ENCODE measurements at places on chromosomes 12 and 14.

GRCh38 chr12:39989501-39989900, 116.4 kb downstream of the SLC2A13 start:
- DNase-seq: no peak

DNA sequence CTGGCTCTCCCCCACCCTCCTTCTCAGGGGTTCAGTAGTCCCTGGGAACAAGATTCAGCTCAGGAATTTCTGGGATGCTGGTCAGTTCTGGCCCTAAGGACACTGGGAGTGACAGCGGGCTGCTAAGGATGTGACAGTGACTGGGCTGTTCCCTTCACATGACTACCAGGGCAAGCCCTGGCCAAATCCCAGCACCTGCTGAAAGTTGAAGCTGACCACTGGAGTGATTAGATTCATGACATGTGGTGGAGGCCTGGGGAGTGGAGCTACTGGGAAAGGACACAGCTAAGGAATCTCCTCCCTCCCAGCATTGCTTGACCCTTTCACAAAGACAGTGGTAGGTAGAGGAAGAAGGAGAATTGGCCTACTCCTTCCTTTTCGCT, 204.9 kb downstream of the DAD1 start:
- no peak for DNase-seq

- DNase-seq: no peak
Observed at GRCh38 chr12:54448344-54448743, 25.1 kb downstream of the GTSF1 start.

DNA sequence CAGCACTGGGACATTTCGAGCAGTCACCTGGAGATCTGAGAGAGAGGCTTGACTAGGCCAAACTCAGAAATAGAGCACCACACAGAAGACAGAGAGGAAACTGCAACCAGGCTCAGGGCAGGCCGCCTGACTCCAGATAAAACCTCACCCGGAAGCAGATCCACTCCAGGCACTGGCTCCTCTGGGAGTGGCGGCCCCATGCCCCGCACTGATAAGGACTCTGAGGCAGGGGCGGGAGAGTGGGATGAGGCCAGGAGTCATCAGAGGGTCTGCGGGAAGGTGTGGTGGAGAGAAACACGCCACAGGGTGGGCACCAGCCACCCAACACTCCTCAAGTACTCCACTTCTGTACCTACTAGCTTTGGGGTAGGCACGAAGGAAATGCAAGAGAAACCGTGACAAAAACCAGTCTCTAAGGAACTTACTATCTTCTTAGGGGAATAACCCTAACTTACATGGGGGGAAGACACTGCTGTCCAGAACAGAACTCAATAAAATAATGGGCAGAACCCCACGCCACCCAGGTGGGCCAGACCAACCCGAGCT, 71.3 kb downstream of the CHGA start:
- no peak for DNase-seq

DNA sequence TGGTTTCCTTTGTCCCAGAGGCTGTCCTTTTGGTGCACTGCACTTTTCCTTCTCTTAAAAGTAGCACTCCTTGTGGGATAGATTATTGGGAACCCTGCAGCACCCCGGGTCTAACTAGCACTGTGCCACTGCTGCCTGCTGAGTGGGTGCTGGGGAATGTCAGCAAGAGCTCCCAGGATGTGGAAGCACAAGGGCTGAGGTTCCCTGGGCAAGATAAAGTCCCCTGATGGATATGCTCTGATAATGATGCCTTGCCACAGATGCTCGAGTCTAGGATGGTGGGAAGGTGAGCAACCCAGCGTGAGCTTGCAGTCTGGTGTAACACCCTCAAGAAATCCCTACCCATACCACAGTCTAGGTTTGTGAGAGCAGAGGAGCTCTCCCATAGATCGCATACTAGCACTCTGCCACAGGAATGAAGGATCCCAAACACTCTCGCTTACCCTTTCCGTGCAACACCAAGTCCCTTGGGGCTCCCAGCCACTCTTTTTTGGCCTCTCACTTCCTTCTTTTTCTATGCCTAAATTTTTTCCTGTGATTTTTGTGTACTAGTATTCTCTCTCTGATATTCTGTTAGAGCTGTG, 32.6 kb downstream of the USP15 start:
- no peak for DNase-seq

DNA sequence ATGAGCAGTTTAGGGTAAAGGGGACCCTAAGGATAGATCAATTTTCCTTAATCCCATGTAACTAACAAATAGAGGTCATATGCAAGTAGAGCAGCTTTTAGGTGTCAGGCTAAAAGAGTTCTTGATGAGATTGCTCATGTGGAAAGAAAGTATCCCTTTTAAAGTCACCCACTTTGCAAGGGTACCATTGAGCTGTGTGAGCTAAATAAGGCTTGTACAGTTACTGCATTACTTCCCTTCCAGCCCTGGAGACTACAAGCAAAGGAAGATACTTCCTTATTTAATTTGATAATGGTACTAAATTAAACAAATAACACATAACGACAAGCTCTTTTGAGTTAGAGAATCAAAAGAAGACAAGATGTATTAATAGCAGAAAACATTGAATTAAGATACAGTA, 191.7 kb downstream of the TMX1 start:
- DNase-seq: no peak

DNA sequence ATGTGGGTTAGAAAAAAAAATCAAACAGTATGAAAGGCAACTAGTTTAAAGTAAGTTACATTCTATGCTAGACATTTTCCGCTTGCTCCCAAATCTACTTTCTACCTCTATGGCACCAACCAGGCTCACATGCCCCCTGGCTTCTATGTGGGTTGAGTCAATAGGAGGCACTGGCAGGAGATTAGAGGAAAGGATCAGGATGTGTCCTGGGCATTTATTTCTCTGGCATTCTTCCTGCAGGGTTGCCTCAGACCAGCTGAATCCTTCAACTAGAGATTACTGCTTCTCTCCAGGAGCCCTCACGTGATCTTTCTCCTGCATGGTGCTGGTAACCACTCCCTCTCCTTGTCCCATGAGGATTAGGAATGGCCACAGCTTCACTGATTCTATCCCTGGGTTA, 14.9 kb upstream of the CCDC60 start:
- no peak for DNase-seq

- DNase-seq: no peak
Observed at GRCh38 chr12:13992585-13992984, 11.2 kb upstream of the GRIN2B start.

GRCh38 chr12:90086281-90086680, 377.6 kb upstream of the ATP2B1 start:
- peak; percentile 64 for DNase-seq

DNA sequence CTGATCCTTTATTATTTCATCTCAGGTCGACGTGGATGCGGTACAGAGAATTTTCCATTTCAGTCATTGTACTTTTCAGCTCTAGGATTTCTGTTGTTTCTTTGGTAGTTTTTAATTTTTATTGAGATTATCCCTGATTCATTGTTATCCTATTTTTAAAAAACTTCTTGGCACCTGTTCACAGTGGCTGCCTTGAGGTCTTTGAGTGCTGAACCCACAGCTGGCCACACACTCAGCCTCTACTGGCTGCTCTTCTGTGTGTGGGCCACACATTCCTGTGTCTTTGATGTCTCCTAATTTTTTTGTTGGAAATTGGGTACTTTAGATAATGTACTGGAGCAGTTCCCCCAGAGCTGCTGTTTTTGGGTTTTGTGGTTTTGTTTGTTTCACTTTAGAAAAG, 37.7 kb upstream of the ASPG start:
- no peak for DNase-seq

DNA sequence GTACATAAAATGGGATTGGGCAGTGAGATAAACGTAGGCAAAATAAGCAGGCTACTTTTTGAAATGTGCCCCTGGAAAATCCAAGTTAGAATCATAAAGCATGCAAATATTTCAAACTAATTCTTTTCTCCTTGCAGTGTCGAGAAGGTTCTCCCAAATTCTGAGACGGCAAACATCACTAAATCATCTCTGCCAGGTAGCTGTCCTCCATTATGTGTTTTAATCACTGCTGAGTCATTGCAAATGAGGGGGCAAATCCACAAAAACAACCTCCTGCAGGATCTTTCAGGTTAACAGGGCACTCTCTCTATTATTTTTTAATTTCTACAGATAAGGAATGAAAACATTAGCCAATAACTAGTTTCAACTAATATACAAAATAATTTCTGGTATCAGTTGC, 63.2 kb upstream of the RIC8B start:
- DNase-seq: no peak

- DNase-seq: peak; percentile 87
Observed at GRCh38 chr14:32224737-32225377, 21.8 kb upstream of the RNU6-8 start.

DNA sequence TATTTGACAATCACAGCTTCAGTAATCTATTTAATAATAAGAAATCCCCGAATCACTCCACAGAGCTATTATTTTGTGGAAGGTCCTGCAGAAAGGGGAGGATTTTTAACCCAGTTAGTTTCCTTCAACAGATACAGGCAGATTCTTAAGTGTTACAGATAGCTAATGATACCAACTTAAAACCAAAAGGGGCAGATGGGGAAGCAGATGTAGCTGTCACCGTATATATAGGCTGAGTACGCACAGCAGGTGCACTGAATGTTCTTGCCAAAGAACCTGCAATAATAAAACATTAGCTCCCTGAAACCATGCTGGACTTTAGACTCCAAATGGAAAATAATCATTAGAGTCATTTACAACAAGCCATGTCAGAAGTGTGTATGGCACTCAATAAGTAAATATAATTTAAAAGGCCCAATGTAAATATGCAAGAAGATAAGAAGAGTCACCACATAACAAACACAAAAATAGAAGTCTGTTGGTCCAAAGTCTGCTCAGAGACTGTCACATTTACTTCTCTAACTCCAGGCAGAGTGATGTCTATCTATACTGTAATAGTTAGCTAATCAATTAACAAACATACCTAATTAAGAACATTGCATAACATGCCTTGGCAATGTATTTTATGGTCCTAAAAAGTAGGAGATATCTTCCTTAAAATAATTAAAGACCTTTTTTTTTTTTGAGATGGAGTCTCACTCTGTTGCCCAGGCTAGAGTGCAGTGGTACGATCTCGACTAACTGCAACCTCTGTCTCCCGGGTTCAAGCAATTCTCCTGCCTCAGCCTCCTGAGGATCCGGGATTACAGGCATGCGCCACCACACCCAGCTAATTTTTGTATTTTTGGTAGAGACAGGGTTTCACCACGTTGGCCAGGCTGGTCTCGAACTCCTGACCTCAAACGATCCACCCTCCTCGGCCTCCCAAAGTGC, 78.8 kb downstream of the SEC23A start:
- no peak for DNase-seq

DNA sequence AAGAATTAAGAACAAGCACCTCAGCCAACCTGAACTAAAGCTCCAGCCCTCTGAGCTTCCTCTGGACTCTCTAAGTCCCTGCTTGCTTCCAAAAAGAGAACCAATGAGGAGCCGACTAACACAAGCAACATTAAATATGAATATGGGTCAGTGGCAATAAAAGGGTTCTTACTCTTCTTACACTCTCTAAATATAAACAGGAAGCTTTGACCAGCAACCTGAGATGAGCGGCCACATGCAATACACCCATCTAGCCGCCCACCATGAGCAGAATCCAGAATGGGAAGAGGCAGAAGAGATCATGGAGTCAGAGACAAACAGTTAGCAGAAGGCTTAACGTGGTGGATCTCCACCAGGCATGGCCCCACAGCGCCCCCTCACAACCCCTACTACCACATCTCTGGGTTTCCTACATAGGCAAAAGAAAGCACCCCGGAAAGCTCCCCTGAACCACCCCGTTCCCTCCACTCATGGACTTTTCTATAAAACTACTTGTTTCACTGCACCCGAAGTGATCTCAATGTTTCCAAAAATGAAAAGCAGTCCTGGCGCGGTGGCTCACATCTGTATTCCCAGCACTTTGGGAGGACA, 59.4 kb downstream of the TTC7B start:
- no peak for DNase-seq

- DNase-seq: no peak
Observed at GRCh38 chr12:55745361-55746173, 2.6 kb downstream of the GDF11 start.

DNA sequence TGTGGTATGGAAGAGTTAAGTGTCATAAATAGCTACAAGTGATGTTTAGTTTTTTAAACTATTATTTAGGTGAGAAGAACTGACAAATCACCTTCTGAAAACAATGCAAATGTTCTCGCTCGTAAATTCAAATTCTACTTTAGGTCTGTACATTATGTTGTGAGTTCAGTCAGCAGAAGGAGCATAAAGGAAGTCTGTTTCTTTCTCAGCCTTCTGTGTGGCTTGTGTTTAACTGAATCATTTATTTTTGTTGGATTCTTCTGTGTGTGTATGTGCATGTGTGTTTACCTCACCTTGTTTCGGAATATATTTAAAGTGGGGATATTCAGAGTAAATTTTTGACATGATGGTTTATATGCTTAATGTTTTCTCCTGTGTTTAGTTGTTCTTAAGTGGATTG, 285.9 kb downstream of the TMTC2 start:
- DNase-seq: no peak

GRCh38 chr12:62640910-62641448, 174.4 kb downstream of the MON2 start:
- DNase-seq: peak; percentile 59

GRCh38 chr12:114213055-114213581, 192.8 kb downstream of the TBX5 start:
- DNase-seq: no peak

DNA sequence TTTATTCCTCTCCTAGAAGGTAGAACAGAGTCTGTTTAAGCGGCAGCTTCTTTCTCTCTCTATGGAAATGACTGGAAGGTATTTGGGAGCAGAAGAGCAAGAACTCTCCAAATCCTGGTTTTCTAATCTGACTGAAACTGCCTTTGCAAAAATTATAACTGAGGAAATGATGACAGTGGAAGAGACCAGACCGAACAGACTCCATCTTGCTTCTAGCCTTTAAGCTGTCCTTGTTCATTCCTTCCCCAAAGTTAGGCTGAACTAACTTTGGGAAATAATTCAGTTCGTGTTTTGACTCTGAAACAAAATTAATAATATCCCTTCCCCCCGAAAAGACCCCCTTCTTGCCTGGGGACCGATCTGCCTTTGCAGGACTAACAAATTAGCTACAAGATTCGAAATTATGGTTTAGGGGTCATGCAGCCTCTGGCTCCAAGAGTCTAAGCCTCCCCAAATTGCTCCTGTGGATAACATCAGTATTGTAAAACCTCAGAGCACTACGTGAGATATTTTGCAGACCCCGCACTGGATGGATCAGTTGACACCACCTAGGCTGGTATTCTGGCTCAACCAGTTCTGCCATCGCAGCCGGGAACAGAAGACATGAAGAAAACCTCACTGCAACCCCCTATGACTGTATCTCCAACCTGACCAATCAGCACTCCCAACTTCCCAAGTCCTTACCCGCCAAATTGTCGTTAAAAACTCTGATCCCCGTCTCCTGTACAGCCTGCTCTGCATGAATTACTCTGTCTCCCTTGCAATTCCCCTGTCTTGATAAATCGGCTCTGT, 14.1 kb downstream of the SELPLG start:
- no peak for DNase-seq

- no peak for DNase-seq
Observed at GRCh38 chr12:94239332-94239993, 91.1 kb downstream of the PLXNC1 start.

DNA sequence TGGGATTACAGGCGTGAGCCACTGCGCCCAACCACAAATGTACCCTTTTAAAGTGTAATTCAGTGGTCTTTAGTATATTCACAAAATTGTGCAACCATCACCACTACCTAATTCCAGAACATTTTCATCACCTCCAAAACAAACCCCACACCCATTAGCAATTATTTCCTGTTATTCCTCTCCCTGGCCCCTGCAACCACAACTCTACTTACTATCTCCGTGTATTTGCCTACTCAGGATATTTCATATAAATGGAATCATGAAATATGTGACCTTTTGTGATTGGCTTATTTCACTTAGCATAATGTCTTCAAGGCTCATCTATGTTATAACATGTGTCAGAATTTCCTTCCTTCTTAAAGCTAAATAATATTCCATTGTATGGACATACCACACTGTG, 16.0 kb upstream of the AQP2 start:
- DNase-seq: no peak

All from fibroblast of mammary gland (primary cell).